ENCODE measurements at places on chromosomes 2 and 18. TPM values are rescaled to one million over a fixed set of nuclear protein-coding genes. Genes with fewer than 3 reads are reported as not detected.

GRCh38 chr2:237742614-237743013 lies 56.0 kb upstream of the RBM44 start:
- no peak for DNase-seq

The ST8SIA5 gene
- not detected for total RNA-seq

- DNase-seq: no peak
Measured at GRCh38 chr2:30208453-30208852, 22.9 kb upstream of the LBH start.

GRCh38 chr2:12243381-12243780 lies 473.4 kb upstream of the TRIB2 start:
- no peak for DNase-seq

GRCh38 chr2:64887565-64887964 lies 101.6 kb upstream of the SLC1A4 start:
- no peak for DNase-seq

DNA sequence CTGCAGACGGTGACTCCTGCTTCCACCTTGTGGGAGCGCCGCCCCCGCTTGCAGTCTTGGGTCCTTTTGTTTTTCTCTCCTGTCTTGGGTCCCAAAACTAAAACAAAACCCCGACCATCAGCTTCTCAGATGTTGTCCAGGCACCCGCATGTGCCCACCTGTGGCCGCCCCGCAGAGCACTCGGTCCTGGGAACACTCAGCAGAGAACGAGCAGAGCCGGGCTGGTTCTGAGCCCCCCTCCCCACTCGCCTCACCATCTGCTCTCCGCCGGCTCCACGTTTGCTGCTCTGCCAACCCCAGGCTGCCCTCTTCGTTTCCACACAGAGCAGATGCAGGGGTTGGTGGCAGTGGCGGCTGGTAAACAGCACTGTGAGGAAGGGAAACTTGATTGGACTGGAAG lies 38.5 kb downstream of the CTDP1 start:
- no peak for DNase-seq
